Muscle of leg (tissue), 16 donors: ENCODE measurements at places on chromosomes 2 and 18. TPM values are rescaled to one million over a fixed set of nuclear protein-coding genes. Genes with fewer than 3 reads are reported as not detected.

DNA sequence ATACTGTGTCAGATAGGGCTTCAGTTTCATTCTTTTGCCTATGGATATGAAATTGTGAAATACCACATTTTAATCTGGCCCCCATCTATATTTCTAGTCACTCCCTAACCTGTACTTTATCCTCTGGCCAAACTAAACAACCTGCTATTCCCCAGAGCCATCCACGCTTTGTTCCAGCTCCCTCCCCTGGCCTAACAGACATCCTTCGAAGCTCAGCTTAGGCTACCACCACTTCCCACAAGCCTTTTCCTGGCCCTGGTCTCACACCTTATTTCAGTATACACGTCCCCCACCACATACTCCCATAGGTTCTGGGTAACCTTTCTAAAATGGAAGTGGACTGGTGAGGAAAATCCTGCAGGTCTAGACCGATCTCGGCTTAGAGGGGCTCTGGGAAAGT is 55.4 kb downstream of the MAP4K3 start:
- DNase-seq = no peak

DNA sequence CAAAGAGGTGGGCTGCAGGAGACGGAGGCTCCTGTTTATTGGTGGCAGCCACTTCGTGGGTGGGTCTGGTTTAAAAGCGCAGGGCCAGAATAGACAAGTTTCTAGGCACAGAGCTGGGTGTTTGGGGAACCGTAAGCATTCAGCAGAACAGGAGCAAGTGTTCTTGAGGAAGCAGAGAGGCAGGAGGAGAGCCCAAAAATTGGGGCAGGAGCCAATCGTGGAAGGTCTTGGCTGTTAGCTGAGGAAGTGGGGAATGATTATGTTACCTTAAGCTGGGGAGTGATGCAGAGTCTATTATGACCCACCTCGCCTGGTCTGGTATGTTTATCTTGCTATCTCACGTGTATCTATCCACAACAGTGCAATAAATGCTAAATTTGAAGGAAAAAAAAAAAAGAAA is 64.3 kb upstream of the ATL2 start:
- DNase-seq = no peak

DNA sequence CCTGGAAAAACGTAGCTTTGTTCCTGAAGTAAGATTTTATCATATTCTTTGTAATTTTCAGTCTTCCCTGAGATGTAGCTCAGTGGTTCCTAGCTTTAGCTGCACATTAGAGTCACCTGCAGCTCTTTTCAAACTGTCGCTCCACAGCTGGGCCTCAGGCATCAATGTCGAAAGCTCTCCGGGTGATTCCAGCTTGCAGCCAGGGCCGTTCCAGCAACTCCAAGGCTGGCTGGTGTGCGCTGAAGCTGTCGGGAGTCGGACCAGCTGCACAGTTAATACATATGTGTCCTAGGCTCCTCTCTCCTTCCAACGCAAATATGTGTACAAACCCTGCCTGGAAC is 609 bp upstream of the ZNF2 start:
- DNase-seq = no peak

DNA sequence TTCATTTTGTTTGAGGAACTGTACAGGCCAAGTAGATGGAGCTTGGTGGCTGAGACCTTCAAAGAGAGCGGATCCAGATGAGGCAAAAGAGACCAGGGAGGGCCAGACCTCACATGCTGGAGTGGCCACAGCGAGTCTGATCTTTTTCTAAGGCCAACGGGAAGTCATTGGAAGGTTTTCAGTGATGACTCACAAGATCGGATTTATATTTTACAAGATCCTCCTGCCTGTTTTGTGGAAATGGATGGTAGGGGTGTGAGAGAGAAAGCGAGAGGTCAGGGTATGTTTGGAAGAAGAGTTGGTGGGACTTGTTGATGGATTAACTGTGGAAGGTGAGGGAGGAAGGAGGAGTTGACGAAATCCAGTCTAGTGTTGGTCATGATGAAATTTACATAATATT is 44.6 kb upstream of the TUBA3D start:
- no peak for DNase-seq

GRCh38 chr2:164890544-164890943 is 48.9 kb upstream of the COBLL1 start:
- DNase-seq = peak; percentile 44

CABLES1 gene
- 7.8 TPM for polyA plus RNA-seq

PLGLB2 gene
- 0.35 TPM for polyA plus RNA-seq
